NCI-H187 treated with DMSO at 0.1 percent for 48 hours (cell line): ENCODE measurements at places on chromosomes 2 and 18.

GRCh38 chr2:225488743-225489142, 89.2 kb downstream of the NYAP2 start:
- no peak for DNase-seq

- DNase-seq = no peak
These were observed 52.1 kb upstream of the ANKRD62 start for GRCh38 chr18:12041561-12041960.

DNA sequence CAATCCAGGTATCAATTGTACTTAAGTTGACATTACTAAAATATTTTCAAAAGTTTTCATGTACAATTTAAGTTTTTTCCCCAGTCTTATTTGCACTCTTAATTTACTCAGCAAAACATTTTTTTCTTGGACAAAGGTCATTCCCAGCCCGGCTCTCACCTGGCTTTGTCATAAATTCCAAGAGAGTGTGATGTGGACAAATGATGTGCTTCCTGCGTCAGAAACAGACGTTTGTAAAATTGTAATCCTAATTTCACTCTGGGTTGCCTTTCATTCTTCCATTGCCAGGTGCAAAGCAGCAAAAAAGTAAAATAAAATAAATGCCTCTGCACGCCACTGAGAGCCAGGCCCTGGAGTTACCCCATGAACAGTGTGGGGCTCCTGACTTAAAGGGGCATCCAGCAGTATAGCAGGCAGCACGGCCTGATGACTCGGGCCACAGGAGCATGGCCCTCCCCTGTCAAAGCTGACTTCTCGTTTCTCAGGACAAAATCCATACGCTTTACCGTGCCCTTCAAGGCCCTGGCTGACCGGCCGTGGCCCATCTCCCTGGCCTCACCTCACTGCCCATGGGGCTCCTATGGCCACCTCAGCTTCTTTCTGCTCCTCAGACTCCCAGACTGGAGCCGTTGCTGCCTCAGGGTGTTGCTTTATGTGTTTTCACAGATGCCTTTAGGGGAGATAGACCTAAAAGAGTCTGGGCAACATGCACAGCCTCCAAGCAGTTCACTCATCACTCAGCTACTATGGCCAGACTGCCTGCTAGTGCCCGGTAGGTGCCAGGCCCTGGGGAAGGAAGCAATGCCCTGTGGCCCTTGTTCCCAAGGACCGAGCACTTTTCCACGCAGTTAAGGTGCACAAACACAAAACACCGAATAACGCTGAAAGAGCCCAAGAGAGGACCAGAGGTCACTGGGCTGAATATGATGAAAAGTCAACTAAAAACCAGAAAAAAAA, 7.6 kb upstream of the TMEM185B start:
- no peak for DNase-seq

- DNase-seq = peak; percentile 2
These were observed 23.4 kb upstream of the TMEM87B start for GRCh38 chr2:112031473-112032223.

DNA sequence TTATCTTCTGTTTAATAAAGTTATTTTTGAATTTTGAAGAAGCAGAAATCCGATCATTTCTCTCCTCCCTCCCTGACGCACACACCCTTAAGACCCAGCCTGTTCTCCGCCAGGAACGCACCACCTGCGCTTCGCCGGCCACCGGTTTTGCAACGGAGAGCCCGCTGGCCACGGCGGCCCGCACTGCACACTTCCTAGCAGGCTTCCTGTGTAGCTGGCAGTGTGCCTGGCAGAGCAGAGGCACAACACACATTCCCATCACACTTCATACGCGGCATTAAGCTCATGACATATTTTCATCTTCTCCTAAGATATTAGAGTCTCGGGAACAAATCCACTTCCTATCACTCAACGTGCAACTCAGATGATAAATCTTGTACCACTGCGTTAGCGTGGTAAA, 148.0 kb downstream of the HDAC4 start:
- no peak for DNase-seq

DNA sequence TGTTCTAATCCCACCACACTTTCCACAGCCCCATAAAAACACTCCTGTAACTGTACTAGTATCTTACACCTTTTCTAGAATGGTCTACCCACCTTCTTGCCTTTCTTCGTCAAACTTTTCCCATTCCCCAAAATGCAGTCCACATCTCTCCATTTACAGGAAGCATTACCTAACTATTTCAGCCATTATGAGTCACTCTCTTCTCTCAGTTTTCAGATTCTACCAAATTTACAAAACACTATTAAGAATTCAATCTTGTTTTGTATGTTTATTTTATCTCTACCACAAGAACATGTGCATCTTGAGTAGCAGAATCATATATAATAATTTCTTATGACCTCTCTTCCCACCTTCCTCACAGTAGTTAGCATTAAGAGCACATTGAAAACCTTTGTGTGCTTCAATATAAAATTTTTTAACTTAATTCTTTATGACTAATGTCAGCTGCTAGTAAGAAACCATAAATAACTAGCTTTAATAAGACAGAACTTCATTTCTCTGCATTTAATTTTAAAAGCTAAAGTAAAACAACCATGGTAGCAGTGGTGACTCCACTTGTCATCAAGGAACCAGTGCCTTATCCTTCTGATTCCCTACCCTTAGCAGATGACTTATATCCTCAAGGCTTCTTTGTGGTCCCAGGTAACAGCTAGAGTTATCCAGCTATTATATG, 56.6 kb upstream of the MAP2 start:
- DNase-seq = no peak

GRCh38 chr2:84865181-84865783, 15.6 kb downstream of the TRABD2A start:
- no peak for DNase-seq

- no peak for DNase-seq
These were observed 202.4 kb downstream of the PIK3C3 start for GRCh38 chr18:42157420-42157819.
